NB4 (cell line): ENCODE measurements at places on chromosomes 13 and 19.

GRCh38 chr19:34243876-34244578 is 10.3 kb upstream of the GARRE1 start:
- peak; percentile 7 for DNase-seq

GRCh38 chr19:7460562-7460966 is 28.3 kb downstream of the PEX11G start:
- no peak for DNase-seq

- DNase-seq, result peak; percentile 43
Observed at GRCh38 chr13:109401891-109402290, 384.5 kb downstream of the IRS2 start.

- peak; percentile 38 for DNase-seq
Observed at GRCh38 chr13:84136582-84136981, 254.3 kb upstream of the SLITRK1 start.

GRCh38 chr13:44303681-44304432 is 69.8 kb upstream of the SERP2 start:
- DNase-seq, result no peak

DNA sequence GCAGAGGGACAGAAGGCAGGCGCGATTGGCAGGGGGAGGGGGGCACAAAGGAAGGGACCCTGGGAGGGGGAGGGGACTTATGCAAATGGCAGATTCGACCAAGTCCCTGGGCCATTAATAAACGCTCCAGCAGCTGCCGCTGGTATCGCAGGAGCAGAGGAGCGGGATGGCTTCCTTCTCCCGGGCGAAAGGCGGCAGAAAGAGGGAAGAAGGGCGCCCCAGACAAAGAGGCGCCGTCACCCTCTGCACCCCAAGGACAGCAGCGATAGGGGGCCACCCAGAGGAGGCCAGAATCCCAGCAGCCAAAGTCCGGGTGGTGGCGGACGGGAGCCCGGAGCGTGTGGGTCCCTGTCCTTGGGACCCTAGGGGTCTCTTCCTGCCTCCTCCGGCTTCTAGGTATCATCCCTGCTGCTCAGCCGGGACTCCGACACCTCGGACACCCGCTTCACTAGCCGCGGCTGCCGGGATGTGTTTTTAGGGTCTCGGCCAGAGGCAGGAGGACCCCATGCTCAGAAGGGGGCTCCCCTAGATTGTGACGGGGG is 1.9 kb downstream of the PTPRS start:
- peak; percentile 15 for DNase-seq

DNA sequence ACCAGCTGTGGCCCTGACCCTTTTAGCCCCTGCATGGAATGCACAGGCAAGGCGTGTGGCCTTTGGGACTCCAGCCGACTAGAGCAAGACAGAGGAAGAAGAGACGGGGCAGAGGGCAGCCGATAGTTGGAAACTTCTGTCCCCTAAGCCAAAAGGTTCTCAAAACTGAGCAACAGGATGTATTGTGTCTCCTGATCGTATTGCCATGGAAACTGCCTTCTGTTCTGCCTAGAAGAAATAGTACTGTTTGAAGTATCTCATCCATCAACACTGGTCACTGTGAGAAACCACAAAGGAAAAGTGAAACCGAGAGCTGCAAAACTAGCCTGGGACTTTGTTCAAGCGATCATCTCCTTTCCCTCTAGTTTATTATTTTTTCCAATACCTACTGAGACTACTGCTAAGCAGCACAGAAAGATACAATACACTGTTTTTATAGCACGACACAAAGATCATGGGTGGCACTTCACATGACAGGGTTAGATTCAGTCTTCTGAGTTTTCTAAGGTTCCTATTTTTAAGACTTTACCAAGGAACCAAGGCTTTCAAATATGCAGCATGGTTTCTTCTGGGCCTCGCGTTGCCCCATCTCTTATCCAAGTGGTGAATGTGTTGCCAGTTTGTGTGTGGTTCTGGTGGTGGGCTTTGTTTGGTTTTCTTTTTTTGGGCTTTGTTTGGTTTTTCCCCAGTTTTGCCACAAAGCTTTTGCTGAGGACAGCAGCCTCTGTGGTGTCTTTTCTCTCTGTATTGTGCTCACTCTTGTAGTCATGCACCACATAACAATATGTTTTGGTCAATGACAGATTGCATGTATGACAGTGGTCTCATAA is 49.3 kb upstream of the GPR183 start:
- DNase-seq, result no peak

- peak; percentile 61 for DNase-seq
Observed at GRCh38 chr13:30373727-30374126, 48.6 kb upstream of the UBE2L5 start.

GRCh38 chr19:29680447-29680846 is 15.2 kb downstream of the PLEKHF1 start:
- DNase-seq, result peak; percentile 85

DNA sequence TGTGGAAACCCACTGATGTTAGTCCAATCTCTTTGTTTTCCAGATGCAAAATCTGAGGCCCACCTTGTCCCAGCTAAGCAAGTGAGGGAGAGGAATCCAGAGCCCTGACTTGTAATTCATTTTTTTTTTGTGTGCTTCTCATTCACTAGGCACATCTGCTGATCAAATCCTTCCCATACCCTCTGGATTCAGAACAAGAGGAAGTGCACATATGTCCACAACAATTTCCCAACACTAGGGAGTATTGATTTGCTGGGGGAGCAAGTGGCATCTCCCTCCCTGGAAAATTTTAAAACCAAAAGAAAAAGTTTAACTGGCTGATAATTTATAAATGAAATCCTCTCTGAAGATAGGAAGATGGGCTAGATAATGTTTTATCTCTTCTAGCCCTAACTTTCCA is 94.6 kb upstream of the RFC3 start:
- DNase-seq, result no peak

GRCh38 chr19:41339936-41340335 is 13.8 kb downstream of the TGFB1 start:
- DNase-seq, result no peak

DNA sequence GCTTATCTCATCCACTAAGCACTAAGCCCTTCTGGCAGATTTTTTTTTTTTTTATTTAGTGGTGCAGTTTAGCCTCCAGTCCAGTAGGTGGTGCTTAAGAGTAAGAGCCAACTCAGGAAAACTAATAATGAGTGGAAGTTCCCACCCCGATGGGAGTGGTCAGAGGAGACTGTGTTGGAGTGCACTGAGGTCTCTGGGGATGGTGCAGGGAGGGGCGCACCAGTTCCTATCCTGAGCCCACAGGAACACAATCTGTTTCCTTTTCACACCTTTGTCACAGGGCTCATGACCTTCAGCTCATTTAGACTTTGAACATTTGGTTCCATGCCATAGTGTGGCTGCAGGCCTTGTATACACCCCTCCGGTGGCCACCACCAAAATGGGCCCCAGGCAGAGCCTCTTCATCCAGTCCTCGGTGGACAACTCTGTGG is 367.4 kb downstream of the SPRY2 start:
- DNase-seq, result peak; percentile 64

DNA sequence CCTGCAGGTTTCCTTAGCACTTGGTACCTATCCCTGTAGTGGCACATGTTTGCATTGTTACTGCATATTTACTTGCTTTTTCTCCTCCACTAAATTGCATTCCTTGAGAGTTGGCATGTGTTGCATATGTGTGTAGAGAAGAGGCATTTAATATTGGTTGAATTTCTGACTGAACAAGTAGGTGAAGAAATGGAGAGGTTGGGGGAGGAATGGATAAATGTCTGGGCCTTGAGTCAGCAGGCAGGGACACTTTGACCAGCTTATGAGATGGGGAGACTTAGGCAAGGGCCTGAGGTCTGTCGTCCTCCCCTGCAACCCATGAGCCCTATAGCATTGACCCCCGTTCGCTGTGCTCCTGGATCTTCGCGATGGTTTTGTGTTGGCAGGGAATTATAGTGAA is 2.0 kb upstream of the GPR18 start:
- no peak for DNase-seq

DNA sequence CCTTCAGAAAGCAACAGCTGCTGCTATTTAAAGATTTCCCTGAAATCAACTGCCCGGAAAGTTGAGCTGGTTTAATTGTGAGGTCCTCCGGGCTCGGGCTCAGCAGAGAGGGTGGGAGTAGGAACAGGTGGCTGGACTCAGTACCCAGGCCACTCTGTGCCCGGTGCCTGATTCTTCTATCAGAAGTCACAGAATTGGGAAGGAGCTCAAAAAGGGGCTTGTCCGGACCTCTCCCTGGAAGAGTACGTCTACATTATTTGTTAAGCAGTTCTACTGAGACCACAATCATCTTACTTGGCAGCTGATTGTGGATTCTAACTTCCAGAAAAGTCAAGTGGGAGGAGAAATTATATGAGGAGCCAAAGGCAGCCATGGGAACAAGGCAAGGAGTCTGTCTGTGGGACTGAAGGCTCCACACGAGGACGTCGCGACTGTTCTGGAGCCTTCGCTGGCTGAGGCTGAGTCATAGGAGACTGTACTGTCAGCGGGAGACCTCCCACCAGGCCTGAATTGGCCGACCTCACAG is 91.7 kb upstream of the ANKRD10 start:
- DNase-seq, result no peak

DNA sequence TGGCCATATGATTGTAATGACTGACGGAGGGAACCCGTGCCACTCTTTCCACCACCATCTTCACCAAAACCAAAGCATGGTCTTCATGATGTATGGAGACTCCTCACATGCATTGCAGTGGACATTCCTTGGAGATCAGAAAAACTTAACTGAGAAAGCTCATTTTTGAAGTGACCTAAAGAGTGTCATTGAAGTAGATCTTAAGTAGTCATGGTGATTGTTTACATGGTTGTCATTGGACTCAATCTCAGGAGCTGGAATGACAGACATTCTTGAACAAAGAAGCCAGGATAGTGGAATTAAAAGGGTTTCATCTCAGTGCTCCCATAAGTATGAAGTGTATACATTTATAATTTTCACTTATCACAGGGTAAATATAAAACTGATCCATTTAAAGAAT is 236.7 kb upstream of the IPO5 start:
- no peak for DNase-seq

DNA sequence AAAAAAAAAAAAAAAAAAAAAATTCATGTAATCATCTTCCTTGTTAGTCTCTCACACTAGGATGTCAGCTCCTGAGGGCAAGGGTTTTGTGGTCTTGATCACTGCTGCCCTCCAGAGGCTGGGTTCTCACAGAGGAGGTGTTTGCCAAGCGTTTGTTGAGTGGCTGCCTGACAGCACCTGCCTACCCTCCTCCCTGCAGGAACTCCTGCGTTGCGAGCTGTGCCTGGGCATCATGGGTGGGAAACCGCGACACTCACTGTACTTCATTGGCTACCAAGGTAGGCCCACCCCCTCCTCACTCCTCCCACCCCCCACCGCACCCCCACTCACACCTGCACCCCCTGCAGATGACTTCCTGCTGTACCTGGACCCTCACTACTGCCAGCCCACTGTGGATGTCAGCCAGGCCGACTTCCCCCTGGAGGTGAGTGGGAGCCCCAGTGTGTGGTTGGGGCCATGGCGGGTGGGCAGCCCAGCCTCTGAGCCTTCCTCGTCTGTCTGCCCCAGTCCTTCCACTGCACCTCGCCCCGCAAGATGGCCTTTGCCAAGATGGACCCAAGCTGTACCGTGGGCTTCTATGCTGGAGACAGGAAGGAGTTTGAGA is 8.1 kb downstream of the ATG4D start:
- peak; percentile 92 for DNase-seq

DNA sequence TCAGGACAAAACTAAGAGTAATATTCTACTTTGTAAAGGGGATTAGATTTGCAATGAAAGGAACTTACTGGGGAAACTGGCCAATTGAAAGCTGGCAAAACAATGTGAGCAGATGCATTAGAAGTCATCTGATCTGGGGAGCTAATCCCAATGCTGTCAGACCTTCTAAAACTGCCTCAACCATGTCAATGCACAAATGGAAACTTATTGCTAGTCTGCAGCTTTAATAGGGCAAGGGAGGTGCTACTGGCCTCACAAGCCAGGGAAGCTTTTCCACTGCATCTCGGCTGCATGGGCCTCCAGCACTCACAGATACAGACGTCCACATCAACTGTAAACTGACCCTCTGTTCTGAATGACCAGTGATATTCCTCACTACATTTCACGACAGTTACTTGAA is 154.2 kb downstream of the LHFPL6 start:
- DNase-seq, result no peak

DNA sequence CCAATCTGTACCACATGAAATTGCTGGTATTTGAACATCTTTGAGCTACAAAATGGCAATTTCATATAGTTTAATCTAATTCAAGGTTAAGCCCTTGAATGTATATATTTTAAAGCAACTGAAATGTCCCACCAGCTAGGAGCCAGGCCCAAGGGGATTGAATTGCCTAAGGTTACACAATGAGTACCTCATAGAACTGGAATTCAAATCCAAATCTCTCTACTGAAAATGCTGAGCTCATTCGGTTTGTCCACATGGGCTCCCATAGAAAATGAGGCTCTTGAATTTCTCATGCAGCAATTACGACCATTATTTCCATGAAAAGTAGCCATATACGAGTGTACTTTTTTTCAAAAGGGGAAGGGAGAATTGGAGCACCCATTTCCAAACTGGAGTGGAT is 31.5 kb upstream of the FNDC3A start:
- peak; percentile 4 for DNase-seq

- no peak for DNase-seq
Observed at GRCh38 chr13:108102771-108103170, 112.6 kb downstream of the LIG4 start.

DNA sequence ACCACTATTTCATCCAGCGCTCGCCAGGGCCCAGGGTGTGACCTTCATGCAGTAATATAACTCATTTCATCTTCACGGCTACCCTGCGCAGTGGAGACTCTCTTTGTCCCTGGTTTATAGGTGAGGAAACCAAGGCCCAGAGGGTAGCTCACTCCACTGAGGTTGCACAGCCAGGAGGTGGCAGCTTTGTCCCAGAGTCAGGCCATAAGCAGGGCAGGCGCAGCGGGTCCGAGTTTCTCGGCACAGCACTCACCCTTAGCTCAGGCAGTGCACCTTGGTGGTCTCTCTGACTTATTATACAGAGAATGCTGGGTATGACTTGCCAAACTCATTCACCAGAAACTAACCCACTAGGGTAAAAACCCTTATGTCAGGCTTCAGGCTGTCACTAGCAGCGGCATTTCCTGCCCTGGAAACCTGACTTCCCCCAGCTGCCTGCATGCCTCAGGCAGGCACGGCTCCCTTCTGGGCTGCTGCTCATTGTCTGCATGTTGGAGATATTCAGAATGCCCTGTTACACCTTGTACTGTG is 24.5 kb downstream of the PPP5C start:
- no peak for DNase-seq

- DNase-seq, result no peak
Observed at GRCh38 chr19:29796173-29796573, 15.6 kb upstream of the CCNE1 start.

- no peak for DNase-seq
Observed at GRCh38 chr13:21040120-21040826, 21.1 kb downstream of the LATS2 start.

- DNase-seq, result no peak
Observed at GRCh38 chr19:51119611-51120010, 5.1 kb upstream of the SIGLEC9 start.
